ENCODE measurements at places on chromosomes 11 and 22.
A peak's percentile ranks its signal among the peaks of the same experiment; 100 is the strongest.

GRCh38 chr11:95248666-95249467 is 17.9 kb upstream of the SESN3 start:
- no peak for DNase-seq

DNA sequence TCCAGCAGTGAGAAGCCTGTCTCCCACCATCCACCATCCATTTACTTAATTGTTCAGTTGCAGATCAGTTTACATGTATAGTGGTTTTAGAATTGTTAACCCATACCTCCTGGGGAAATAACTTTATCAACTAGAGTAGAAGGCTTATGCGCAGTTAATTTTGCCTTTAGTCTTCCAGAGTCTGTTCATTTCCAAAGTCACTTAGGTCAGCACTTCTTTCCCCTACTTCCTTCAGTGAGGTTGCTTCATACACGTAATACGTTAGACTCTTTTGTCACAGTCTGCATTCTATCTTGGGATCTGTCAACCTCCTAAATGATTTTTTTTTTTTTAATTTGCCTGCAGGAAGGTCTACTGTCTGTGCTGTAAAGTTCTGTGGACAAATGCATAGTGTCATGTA is 495.6 kb upstream of the ISX start:
- DNase-seq: no peak

DNA sequence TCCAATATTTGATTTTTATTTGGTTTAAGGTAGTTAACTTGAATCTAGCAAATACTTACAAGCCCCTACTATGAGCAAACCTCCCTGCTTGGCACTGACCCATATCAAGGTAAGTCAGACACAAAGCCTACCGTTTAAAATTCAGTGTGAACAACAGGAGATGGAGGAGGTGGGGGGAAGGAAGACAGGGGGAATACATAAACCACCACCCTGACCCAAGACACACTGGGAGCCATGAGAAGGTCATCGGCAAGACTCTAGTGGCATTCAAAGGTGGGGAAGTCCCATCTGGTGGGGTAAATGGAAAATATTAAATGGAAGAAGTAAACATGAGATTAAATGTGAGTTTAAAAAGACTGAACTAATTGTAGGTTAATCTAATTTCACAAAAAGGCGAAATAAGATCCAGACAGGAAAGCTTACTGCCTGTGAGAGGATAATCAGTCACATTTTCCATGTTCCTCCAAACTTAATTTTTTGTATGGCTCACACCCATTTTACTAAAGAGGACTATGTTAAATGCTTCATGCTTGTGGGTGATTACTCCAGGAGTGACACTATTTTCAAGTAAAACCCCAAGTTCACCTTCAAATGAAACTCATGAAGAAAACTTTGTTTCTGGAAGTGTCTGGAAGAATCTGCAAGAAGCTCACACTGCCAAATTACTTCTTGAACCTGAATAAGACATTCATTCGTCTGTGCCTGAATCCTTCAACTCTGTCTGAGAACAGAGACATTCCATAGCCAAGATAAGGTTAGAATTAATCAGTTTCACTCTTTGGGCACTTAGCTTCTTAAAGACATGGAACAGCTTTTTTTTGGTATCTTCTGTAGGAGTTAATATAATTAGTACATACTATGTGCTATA is 51.7 kb downstream of the PITPNB start:
- DNase-seq: no peak

GRCh38 chr11:110000031-110000502 is 93.1 kb upstream of the ZC3H12C start:
- DNase-seq: peak; percentile 88

GRCh38 chr11:86196913-86197312 is 47.6 kb upstream of the EED start:
- DNase-seq: no peak

DNA sequence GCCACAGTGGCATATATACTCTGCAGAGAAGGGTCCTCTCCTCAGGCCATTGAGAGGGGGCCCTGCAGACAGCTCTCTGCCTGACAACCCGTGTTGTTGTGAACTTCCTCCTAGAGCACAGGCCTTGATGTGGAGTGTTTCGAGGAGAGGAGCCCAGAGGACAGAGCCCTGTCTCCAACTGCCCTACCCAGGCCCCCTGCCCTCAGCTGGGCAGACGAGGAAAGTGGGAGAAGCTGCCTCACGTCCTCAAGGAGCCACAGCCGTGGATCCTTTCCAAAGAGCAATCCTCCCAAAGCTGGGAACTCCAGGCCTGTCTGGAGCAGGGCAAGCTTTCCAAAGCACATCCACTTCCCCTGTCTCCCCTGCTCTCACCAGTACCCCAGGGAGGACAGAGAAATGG is 10.7 kb downstream of the LMO1 start:
- DNase-seq: no peak

GRCh38 chr11:120586072-120586471 is 74.5 kb downstream of the GRIK4 start:
- no peak for DNase-seq

- no peak for DNase-seq
These were observed 98.5 kb upstream of the RRM1 start for GRCh38 chr11:3995949-3996554.

DNA sequence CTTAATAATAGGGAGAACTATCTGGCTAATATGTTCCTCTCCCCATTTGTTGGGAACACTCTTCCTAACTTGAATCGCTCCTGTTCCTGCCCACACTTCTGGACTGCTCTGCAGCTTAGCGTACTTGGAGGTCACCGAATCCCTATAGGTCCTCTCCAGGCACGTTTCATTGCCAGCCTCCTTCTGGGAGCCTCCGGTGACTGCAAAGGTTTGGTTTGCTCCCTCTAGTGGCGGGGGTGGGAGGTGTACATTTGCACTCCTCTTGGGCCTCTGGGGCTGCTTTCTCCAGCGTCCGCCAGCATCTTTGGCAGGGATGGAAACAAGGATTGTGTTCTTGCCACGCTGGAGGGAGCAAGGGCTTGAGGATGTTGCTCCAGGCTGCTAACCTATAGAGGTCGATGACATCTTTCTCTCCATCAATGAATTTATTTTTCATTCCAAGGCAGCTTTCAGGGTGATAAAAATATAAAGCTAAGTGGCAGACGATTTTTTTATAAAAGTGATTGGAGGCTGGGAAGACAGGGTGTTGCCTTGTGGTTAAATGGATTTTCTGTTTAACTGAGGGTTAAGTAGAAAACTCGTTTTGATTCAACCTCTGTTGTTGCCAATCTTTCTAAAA is 48.7 kb downstream of the TSPAN18 start:
- no peak for DNase-seq

DNA sequence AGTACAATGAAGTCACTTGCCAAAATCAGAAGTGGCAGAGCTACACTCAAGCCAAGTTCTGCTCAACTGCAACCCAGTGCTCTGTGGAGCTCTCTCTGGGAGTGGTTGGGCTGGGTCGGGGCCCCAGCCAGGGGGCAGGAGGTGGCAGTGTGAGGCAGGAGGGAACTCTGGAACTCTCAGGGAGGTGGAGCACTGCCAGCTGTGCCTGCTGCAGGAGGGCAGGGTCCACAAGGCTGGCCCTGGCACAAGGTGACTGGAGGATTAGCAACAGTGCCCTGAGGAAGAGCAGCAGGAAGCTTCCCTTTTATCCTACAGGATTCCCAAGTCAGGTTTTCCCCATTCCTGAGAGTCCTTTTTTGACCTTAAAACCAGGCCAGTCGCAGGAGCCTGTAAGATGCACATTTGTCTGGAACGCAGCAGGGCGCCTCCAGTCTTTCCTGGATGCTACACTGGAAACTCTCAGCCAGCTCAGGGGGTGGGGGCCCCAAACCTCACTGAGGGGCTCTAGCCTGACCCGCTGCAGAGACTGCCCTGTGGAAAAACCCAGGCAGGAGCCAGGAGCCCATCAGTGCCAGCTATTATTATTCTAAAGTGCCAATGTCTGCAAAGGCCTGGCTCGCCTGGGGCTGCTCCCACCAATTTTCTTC is 31.8 kb downstream of the DKK3 start:
- DNase-seq: no peak

DNA sequence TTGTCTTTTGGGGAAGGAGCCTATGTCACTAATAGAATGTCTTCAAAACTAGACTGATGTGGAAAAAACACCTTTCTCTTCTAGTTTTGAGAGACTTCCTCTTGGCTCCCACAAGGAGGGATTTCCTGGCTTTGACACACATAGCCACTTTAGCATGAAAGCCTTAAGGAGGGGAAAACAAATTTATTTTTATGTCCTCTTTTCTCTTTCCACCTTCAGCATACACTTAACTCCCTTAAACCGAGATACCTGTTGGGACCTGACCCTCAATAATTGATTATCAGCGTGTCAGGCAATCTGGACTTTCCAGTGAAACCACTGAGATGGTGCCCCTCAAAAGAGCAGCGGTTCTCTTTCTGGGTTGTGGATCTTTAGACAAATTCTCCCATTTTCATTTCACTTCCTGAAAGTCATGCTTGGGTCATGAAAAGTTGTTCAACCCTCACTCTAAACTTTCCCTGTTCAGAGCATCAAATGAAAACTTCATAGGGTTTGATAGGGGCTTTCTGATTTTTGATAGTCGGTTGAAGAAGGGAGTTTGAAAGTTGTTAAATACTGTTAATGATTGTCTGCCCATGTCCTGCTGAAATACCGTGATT is 9.1 kb downstream of the EFCAB6 start:
- DNase-seq: no peak

DNA sequence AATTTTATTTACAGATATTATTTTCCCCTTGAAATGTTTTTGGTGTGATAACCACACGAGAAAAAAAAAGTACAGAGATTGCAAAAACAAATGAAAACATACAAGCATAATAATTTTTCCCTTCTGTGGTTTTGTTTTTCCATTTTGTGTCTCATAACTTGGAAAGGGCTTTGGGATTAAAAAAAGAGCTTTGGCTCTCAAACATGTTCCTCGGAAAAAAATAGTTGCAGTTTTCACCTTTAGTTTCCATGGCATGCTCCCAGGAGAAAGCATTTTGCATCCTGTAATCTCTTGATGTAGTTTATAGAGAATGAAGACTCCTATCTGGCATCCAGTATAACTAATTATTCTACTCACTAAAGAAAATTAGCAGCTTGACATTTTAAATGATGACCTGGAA is 362.1 kb upstream of the PDGFD start:
- DNase-seq: no peak

DNA sequence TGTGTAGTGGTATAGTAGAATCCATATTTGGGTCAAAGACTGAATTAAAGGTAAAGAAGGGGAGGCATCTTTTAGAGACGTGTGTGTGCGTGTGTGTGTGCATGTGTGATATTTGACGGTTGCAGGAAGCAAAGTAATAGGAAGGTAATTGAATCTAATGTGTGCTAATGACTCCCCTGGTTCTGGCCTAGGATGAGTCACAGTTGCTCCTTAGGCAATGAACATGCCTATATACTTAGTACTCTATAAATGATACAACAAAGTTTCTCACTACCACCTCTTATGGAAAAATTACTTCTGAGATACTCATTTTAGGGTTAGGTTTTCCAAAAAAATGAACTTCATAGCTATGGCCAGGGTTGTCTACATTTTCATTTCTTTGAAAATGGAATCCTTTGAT is 409.6 kb downstream of the GUCY1A2 start:
- DNase-seq: no peak

- DNase-seq: peak; percentile 62
These were observed 80.8 kb downstream of the ZC3H12C start for GRCh38 chr11:110173811-110174644.

- no peak for DNase-seq
These were observed 1.7 kb downstream of the MAPK8IP2 start for GRCh38 chr22:50602338-50602700.

DNA sequence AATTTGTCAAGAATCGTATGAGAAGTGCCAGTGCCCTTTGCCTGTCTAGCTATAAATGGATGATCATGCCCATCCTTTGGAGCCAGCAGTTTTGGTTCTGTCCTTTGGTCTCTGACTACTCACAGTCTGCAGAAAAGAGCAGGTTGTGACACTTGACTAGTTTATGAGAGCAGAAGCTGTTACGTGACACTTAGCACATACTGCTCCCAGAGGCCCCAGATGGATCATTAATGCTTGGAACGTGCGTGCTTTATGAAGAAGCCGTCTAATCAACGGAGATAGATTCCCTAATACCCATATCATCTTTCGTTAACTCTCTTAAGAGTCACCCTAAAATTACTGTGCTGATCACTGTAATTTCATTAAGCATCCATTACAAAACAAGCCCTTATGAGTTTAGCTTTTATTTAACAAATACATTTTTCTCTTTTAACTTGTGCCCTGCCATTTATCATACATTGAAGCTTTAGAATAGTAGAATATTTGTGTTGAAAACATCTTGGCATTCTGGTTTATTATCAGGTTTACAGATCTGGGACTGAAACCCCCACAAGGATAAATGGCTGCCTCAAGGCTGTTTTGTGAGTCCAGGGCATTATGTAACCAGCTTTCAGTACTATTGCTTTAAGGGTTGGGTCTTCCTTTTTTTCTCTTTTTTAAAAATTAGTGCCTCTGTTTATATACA is 47.0 kb upstream of the ADORA2A start:
- DNase-seq: no peak

DNA sequence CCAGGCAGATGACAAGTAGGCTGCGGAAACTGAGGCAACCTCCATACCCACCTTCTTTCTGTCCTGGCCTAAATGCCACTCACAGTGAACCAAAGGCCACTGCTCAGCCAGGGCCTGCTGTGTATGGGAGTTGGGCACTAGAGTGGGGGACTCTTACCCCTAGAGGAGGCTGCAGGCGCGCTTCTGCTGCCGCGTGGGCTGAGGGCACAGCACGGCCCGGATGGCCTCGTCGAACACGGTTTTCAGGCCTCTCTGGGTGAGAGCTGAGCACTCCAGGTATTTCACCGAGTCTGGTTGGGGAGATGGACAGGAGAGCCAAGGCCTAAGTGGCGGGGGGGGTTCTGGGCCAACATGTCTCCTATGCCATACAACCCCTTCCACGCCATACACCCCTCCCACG is 14.2 kb upstream of the SSTR3 start:
- no peak for DNase-seq

GRCh38 chr11:119025099-119025473 is 5.6 kb downstream of the SLC37A4 start:
- DNase-seq: no peak

GRCh38 chr11:116842909-116843308 is 5.5 kb upstream of the APOA1 start:
- no peak for DNase-seq

GRCh38 chr22:38863531-38864131 is 8.4 kb downstream of the CBX6 start:
- DNase-seq: no peak

DNA sequence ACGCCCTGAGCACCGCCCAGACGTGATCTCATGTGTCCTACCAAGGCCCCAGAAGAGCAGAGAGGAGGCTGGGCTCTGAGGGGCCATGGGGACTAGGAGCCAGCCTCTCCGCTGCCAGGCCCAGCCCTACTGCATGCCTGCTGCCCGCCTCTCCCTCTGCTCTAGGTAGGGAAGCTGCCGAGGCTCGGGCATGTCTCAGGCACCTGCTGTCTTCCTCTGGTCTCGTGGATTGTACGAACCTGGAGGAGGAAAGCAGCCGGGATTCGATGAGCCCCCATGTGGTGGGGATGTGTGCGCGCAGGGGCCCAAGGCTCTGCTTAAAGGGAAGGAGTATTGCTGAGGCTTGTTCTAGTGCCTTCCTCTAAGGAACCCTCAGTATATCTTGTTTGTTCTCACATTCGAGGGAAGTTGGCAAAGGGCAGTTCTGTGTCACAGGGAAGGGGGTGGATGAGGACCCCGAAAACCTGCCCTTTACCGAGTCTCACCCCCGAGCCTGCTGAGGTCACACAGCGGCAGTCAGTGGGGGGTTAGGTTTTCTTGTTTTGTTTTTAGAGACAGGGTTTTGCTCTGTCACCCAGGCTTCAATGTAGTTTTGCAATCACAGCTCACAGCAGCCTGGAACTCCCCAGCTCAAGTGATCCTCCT is 21.2 kb downstream of the DAGLA start:
- DNase-seq: no peak

GRCh38 chr11:94727819-94728218 is 40.3 kb upstream of the AMOTL1 start:
- no peak for DNase-seq

All from fibroblast of the conjunctiva (primary cell).